ENCODE measurements at places on chromosomes 5 and 9.

DNA sequence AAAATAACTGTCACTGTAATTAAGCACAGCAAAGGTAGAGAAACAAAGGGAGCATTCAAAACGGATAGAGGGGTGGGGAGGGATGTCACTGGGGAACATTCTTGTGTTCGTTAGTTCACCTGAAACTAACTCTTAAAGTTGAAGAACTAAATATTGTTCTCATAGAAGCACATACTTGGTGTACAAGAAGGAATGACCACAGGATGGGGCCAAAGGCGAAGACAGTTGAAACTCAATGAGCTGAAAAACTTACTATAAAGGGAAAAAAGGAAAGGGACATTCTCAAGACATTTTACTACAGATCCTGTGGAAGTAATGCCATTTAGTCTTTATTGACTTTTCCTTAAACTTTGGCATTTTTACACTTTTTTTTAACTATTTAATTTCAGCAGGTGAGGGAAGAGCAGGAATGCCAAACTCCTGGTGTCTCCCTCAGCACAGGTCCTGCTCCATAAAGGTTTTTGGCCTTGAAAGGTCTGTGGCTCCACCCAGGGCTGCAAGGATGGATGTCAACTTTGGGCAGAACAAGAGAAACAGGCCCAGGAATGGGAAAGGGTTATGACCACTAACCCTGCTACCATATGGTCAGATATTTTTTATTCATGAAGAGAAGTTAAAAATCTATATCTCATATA lies 197.6 kb upstream of the RASA1 start:
- no peak for DNase-seq

- DNase-seq, result no peak
These were observed 75.4 kb upstream of the S1PR3 start for GRCh38 chr9:88915916-88916315.

DNA sequence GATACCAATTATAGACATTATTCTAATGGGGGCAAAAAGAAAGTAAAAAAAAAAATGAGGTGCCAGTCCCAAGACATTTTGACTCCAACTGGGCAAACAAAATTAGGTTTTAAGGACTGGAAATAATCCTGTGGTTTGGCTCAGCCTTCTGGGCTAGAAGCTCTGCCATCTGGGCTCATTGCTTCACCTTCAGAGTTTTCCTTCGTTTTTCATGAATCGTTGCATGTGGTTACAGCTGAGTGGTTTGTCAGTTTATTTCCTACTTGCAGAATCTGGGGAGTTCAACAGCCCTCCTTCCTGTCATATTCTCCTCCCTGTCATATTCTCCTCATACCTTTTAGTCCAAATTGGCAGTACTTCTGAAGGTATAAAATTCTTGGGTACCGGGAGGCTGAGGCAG lies 12.0 kb downstream of the UGT3A2 start:
- DNase-seq, result no peak

DNA sequence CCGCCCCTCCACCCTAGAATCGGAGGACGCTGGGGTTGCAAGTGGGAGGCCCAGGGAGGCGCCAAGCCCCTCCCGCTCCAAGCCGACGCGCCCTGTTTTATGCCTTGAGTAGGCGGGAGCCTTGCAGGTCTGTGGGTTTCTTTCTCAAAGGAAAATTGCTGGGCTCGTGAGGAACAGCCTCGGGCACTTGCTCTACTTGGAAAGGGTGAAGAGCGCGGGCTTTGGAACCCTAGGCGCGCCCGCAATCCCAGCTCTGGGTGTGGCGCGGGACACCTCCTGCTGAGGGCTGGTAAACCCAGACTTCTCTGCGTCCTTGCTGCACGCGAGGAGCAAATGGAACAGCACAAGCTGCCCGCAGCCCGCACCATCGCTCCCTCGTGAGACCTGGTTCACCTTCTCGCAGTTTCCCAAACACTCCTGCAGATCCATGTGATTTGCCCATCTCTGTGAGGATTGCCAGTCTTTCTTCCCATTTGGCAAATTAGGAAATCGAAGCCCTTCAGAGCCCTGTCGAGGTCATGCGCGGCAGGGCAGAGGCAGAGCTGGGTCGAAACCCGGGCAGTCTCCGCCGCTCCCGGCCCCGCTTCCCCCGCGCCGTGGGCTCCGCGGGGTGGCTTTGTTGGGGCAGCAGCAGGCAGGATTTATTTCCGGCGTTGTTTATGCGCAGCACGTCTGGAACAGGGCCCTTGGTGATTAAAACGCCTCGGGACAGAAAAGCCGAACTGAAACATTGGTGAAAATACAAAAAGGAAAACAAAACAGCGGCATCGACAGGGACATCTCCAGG lies 98.4 kb upstream of the CPLX2 start:
- no peak for DNase-seq

- DNase-seq, result no peak
These were observed 55.3 kb upstream of the SLCO6A1 start for GRCh38 chr5:102554082-102554481.

DNA sequence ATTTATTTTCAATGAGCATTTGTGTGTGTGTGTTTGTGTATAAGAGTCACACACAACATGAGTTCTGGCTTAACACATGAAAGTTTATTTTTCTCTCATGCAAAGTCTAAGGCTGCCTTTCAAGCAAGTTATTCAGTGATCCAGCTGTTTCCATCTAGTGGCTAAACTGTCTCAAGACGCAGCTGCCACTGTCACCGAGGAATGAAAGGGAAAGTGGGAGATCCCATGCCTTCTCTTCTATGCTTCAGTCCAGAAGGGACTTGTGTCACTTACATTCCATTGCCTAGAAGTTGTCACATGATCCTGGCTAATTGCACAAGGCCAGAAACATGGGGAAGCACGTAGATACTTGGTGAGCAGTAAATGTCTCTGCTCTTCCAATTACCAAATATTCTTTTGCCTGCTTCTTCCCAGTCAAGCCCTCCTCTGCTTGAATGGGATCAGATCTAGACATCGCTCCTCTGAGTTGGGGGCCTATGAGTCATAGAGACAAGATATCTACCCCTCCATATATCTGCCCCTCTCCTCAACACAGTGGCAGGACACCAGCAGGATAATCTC lies 30.4 kb upstream of the SLIT3 start:
- no peak for DNase-seq

DNA sequence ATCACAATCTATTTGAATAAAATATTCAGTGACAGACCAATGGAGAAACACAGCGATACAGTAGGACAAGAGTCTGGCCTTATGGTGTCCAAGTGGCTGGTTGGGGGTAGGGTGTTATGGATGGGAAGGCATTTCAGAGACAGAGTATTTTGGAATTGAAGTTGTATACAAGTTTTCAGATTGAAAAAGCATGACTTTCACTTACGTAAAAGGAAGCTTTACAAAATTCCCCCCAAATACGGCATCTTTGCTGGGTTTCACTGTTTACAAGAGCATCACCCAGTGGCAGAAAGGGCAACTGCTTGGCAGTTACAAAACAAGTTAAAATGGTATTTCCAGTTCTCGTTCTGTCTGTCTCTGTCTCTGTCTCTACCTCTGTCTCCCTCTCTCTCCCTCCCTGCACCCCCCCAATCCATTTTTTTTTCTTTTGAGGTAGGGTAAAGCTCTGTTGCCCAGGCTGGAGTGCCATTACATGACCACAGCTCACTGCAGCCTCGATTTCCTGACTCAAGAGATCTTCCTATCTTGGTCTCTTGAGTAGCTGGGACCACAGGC lies 86.2 kb downstream of the PTPN3 start:
- no peak for DNase-seq

- DNase-seq, result no peak
These were observed 657.5 kb upstream of the WWC1 start for GRCh38 chr5:167633931-167634341.

- no peak for DNase-seq
These were observed 51.2 kb upstream of the ZNF366 start for GRCh38 chr5:72558383-72558782.

DNA sequence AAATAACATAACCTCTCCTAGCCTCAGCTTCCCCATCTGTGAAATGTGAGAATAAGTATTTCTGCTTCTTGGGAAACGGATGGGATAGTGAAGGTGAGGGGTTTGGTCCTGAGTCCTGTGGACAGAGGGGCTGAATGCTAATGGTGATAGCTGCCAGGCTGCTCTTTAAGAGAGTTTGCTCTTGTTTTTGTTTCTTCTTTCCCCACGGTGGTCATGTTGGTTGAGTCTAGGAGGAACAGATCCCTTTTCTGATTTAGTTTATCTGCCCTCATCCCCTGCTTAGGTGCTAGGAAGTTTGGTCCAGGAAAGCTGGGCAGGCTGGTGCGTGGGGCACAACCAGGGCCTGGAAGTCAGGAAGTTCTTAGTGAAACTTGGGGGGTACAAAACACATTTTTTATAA lies 7.7 kb upstream of the PITX1 start:
- DNase-seq, result no peak

- DNase-seq, result no peak
These were observed 743.9 kb upstream of the SEMA6A start for GRCh38 chr5:117318528-117318927.

DNA sequence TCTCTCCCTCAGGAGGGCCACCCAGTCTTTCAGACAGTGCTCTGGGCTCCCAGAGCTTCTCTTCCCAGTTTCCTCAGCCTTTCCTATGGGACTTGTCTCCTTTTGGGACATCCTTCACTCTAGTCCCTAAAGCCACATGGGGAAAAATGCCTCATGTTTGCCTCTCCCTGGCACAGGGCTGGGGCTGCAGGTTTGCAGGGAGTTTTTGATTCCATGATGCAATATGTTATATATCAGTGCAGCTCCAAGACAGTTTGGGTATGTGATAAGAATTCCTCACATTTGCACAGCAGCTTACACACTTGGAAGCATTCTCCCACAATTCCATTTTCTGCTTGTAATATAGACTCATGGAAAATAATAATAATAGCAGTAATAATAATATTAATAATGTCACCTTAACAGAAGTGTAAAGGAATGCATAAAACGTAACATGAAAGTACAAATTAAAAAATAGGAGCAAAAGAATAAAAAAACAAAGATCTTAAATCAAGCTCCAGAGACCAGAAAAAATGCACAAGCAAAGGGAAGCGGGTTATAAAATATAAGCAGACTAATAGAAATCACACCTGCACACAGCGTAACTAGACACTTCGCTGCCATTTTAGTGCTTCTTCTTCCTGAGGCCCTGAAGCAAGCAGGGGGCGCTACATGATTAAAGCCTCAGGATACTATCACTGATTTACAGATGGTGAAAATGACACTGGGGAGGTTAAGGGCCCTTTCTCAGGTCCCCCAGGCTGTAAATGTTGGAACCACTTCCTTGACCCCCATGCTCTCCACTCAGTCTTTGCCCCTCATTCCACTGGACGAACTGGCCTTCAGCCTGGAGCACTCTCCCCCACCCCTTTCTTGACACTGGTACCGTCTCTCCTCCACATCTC lies 70.0 kb upstream of the IL17B start:
- DNase-seq, result no peak

- DNase-seq, result no peak
These were observed 17.2 kb upstream of the ROR2 start for GRCh38 chr9:91967259-91967658.

DNA sequence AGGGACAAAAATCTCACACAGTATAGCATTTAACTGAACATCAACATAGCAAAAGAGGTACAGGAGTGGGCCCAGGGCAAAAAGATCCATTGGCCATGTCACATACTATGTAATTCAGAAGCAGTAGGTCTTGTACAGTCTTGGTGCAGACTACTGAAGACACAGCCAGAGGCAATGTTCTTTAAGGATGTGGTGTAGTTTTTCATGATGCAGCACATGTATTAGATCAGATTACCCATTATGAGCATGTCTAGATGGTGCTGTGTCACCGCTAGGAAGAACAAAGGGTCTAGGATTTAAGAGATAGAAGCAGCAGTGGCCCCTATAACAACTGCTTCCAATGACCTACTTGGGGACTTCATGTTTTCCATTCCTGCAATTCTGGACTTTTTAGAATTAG lies 610.4 kb upstream of the MEF2C start:
- no peak for DNase-seq

GRCh38 chr5:43073597-43074546 lies 33.8 kb upstream of the ANXA2R start:
- DNase-seq, result peak; percentile 44

DNA sequence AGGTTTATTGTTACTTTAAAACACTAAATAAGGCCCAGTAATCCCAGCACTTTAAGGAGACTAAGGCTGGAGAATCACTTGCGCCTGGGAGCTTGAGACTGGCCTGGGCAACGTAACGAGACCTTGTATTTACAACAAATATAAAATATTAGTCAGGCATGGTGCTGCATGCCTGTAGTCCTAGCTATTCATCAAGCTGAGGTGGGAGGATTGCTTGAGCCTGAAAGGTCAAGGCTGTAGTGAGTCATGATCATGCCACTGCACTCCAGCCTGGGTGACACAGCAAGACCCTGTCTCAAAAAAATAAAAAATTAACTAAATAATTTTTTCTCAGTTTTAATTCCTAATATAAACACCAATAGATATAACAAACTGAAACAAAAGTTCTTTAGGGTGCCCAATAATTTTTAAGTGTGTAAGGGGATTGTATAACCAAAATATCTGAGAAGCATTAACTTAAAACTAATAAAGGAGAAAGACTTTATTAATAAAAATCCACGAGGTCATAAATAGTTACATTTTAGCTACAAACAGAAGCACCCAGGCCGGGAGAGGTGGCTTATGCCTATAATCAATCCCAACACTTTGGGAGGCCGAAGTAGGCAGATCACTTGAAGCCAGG lies 32.7 kb downstream of the FAM13B start:
- DNase-seq, result no peak

- DNase-seq, result no peak
These were observed 583.4 kb upstream of the ITGA1 start for GRCh38 chr5:52204310-52204709.

DNA sequence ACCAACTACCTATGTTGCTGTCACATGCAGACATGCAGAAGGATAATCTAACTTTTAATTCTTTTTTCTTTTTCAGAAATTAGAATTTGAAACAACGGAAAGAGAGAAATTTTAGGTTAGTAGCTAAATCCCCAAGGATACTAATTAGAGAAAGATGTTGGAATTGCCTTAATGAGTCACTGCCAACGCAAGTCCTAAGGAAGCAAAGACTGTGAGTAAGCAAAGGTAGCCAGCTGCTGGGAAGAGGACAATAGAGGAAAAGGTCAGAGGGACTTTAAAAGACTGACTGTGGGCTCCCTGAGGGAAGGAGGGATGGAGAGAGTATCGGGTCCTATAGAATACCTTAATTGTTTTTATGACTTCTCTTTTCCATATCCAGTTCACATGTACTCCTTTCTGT lies 461.9 kb upstream of the PAPPA start:
- no peak for DNase-seq

DNA sequence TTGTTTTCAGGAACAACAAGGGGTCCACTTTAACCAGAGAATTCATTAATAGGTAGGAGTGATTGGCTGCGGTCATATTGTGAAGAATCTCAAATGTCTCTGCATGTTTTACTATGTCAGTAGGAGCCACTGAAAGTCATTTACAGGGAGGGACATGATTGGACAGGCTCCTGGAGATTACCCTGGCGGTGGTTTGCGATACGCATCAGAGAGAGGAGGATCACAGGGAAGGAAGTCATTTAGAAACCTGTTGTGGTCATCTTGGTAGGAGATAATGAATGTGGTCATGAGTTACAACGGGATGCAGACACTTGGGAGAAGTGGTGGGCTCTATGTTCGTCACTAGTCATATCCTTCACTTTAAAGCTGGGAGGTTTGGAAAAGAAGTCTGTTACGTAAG lies 262.8 kb downstream of the FAM114A2 start:
- no peak for DNase-seq

GRCh38 chr9:107487521-107488374 lies 1.8 kb downstream of the KLF4 start:
- DNase-seq, result no peak

Data from activated CD4-positive, alpha-beta T cell treated with anti-CD3 and anti-CD28 coated beads for 4 hours (primary cell).